T1000 (cell line): ENCODE measurements at places on chromosomes 3 and 15.

DNA sequence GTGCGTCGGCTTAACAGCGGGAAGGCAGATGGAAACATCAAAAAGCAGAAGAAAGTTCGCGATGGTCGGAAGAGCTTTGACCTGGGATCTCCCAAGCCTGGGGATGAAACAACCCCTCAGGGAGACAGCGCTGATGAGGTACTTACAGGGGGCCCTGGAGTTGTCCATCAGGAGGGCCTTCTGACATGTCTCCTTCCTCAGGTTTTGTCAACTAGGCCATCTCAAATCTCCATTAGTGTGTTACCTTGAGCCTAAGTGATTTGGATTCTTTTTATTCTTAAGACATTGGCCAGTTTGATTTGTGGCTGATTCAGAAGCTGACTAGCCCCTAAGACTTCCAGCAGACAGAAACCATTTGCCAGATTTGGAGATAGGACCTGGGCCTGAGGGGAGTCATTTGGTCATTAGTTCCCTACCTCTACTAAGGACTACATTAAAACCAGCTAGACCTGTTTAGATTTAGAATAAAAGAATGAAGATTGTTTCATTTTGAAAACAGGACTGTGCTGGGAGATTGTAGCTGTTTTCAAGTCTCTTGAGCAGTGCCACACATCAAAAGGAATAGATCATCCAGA is 97.6 kb upstream of the UMPS start:
- no peak for DNase-seq

- DNase-seq: no peak
Observed at GRCh38 chr3:10290481-10291176, 2.1 kb downstream of the GHRL start.

GRCh38 chr3:176920766-176921160 is 276.5 kb downstream of the TBL1XR1 start:
- no peak for DNase-seq

GRCh38 chr3:53489787-53490458 is 4.5 kb upstream of the CACNA1D start:
- DNase-seq: no peak

DNA sequence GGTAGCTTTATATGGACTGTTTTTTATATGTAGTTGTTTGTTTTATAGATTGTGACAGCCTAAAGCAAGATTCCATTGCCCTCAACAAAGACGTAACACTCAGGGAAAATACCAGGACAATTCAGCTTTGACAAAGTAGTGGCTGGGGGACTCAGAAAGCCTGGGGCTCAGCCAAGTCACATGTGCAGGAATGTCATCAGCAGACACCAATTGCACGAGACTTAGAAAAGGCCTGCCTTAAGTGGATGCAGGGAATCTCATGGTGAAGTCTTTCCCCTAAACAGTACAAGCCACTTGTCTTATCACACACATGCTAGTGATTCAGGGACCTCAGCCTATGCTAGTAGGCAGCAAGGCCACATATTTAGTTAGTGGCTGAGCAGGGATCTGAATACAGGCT is 381.8 kb upstream of the THBS1 start:
- no peak for DNase-seq

DNA sequence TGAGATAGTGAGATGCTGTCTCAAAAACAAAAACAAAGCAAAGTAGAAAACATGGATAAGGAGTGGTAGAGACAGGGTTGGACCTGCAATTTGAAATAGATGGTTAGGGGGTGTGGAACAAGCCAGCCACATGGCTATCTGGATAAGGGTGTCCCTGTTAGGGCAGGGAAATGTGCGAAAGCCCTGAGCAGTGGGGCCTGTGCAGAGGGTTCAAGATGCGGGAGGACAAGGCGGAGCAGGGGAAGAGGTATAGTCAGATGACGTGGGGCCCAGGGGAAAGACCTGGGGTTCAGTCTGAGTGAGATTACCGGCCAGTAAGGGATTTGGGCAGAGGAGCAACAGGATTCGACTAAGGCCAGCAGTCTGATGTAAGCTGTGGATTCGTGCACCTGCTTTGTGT is 18.4 kb upstream of the NR2E3 start:
- DNase-seq: no peak

DNA sequence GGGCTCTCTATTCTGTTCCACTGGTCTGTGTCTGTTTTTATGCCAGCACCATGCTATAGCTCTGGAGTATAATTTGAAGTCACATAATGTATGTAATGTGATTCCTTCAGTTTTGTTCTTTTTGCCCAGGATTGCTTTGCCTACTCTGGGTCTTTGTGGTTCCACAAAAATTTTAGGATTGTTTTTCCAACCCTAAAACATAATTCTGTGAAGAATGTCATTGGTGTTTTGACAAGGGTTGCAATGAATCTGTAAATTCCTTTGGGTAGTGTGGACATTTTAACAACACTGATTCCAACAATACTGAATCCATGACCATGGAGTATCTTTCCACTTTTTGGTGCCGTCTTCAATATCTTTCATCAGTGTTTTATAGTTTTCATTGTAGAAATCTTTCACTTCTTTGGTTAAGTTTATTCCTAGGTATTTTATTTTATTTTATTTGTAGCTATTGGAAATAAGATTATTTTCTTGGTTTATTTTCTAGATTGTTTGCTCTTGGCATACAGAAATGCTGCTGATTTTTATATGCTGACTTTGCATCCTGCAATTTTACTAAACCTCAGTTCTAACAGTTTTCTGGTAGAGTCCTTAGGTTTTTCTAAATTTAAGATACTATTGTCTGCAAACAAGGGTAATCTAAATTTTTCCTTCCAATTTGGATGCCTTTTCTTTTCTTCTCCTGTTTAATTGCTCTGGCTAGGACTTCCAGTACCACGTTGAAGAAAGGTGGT is 29.7 kb downstream of the TJP1 start:
- DNase-seq: no peak

DNA sequence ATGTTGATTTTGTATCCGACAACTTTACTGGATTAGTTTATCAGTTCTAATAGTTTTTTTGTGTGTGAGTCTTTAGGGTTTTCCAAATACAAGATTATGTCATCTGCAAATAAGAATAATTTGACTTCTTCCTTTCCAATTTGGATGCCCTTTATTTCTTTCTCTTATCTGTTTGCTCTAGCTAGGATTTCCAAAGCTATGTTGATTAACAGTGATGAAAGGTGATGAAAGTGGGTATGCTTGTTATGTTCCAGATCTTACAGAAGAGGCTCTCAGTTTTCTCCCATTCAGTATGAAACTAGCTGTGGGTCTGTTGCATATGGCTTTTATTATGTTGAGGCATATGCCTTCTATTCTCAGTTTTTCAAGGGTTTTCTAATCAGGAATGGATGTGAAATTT is 56.4 kb upstream of the CHRNB4 start:
- DNase-seq: no peak

DNA sequence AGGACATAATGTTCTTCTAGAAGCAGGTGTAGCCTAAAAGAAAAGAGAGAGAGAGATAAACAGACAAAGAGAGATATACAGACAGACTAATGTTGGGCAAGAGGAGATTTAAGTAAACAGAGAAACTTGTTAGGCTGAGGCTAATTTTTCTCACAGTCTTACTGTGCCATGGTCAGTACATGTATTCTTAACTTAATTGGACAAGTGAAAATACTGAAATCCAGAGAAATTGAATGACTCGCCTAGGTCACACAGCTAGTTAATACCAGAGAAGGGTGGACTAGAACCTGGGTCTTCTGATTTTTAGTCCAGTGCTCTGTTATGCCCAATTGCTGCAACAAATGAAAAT is 6.7 kb upstream of the ZNF609 start:
- no peak for DNase-seq

DNA sequence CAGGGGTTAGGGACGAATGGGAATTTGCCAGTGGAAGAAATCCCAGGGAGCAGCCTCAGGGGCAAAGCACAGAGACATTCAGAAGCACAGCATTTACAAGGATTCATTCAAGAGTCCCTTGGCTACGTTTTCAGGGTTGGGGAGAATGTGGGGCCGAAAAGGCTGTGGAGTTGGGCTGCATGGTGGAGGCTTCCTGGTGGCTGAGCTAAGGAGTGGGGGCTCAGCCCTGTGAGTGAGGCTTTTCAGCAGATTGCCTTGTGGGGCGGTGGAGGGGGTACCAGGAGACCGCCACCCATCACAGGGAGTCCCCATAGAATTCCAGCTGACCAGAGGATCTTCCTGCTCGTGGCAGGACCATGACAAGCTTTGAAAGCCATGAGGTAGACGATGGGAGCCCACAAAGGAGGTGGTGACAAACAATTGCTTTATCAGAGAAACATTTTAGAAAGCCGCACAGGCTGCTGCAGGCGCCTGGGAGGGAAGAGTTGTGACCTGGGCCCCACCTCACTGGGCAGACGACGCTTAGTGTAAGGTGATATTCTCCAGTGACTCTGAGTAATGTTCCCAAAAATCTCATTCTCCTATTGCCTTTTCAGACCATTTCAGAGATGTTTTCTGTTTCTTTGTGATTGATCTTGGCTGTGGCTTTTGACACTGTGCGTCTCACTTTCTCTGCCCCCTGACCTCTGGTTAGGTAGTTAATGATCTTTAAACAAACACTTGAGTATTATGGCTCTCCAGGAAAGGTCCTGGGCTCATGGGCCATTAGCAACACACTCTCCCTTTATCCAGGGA is 128.0 kb downstream of the DNAJB8 start:
- no peak for DNase-seq

- no peak for DNase-seq
Observed at GRCh38 chr15:59174151-59174834, 32.4 kb upstream of the LDHAL6B start.

DNA sequence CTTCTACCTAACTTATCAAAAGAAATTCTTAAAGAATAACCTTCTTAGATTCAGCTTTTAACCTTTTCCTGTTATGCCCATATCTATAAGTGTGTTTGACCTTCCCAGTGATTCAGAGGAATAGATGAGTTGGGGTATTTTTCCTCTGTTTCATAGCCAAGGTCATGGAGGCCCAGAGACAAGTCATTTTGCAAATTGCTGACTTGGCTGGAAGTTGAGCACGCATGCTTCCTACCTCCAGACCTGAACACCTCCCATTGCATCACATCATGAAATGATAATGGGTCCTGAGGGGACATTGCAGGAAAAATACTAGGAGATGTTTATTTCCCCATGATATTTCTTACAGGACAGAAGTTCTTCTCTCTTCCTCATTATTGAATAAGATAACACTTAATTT is 158.6 kb upstream of the LMCD1 start:
- DNase-seq: no peak
